Muscle of leg (tissue), 16 donors: ENCODE measurements at places on chromosomes 1 and 21.

DNA sequence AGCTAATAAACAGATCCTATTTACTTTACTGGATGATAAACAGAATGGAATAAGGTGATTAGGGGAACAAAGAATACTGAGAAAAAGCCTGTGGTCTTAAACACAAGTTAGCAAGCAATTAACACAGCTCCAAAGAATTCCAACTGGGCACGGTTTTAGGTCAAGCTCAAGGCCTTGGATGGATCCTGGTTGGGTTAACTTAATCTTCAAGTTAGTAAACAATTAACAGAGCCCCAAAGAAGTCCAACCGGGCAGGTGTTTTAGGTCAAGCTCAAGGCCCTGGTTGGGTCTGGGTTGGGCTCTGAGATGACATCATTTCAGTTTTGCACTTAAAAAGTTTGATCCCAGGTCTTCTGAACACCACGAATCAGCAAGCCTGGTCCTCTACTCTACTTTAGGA lies 1086.3 kb upstream of the TMPRSS15 start:
- no peak for DNase-seq

DNA sequence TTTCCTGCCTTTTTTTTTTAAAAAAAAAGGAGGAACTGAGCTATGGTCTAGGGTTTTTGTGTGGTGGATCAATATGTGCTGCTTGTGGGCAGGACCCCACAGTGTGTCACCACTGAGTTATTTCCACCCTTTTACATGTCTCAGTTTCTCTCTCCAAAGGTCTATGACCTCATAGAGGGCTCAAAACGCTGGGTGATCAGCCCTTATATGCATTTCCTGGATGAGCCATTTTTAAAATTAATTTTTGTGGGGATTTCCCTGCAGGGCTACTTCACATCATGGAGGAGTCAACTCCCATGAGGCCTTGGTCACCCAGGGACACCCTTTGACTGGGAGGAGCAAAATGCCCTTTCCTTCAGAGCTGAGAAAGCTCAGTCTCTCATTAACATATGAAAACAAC lies 20.7 kb upstream of the HAO2 start:
- no peak for DNase-seq

GRCh38 chr21:36839123-36839522 lies 127.3 kb downstream of the HLCS start:
- peak; percentile 49 for DNase-seq

GRCh38 chr1:9886092-9886742 lies 23.9 kb downstream of the CTNNBIP1 start:
- no peak for DNase-seq

DNA sequence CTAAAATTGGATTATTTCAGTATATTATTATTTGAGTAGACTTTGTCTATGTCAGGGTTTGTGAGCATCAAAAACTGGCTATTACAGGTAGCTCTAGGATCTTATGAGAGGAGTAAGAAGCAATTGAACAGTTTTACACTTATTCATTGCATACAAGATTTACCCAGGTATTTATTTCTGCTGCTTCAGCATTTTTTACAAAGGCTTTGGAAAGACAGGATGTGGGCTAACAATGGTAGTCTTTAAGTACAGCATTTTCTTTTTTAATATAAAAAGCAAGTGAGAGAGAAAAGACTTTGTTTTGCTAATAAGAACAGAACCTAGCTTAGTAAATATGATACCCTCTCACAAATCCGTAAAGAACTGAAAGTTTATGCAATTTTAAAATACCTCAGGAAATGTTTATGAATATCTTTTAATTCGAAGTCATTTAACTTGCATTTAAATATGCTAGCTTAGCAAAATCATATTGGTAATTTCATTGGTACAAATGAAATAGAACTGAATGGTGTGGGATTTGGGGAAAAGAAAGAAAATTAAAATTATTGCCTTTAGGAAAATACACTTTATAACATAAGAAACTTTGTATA lies 32.1 kb upstream of the RGS18 start:
- DNase-seq = no peak

DNA sequence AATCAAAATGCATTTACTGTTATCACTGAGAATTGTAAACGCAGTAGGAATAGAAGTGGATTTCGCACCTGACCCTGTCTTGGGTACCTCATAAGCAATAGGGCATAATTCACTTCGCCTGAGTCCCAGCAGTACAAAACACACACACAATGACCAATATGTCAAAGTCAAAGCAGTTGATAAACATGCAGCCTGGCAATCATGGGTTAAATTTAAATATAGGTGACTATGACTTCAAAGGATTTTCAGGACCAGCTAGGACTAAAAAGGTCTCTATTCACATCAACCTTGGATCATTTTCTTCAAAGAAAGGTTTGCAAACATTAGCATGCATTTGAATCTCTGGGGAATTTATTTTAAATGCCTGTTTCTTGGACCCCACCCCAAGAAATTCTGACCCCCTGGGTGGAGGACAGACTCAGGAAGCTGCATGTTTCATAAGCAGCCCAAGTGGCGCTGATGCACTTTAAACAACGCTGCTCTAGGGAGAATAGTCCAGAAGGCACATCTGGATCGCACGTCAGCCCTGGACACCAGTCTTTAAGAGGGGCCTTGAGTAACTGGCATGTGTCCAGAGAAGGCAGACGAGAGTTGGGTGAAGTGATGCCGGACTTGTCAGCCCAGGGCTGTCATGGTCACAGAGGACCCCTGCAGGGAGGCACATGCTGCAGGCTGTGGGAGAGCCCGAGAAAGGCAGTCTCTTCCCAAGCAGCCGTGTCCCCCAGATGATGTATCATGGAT lies 55.7 kb upstream of the EFHD2 start:
- no peak for DNase-seq

DNA sequence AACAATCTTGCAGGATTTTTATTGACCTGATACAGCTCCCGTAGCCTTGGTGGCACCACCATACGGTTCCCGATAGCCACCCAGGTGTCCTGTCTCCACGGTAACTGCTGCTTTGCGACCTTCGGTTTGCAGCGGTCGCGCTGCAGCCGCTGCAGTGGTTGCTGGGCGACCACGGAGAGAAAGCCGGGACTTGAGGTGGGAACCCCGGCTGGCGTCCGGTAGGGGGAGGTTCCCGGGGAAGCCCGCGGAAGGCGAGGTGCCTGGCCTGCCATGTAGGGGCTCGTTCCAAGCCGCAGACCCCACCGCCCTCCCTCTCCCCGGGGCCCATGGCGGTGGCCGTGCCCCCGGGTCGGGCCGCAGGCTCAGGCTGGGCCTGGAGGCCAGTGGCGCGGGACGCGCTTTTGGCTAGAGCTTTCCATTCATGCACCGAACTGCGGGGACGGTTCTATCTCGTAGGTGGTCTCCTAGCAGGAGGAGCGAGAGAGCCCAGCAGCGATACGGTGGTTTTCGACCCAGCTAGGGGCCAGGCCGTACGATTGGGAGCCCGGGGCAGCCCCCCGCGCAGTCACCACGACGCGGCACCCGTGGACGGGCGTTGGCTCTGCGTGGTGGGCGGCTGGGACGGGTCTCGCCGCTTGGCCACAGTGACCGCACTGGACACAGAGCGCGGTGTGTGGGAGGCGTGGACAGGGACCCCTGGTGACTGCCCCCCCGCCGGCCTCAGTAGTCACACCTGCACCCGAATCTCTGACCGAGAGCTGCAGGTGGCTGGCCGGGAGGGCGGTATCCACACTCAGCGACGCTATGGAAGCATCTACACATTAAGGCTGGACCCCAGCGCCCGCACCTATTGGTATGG lies at the start of gene KLHDC9:
KLHDC9 (plus strand) TSS at position 152 of the 859 bp plus-strand sequence; CDS start at position 327, 175 bp downstream.
- DNase-seq = peak; percentile 80

GRCh38 chr1:189678779-189679178 lies 798.9 kb downstream of the BRINP3 start:
- DNase-seq = no peak

GRCh38 chr1:234886081-234886984 lies 242.3 kb downstream of the TOMM20 start:
- DNase-seq = no peak

DNA sequence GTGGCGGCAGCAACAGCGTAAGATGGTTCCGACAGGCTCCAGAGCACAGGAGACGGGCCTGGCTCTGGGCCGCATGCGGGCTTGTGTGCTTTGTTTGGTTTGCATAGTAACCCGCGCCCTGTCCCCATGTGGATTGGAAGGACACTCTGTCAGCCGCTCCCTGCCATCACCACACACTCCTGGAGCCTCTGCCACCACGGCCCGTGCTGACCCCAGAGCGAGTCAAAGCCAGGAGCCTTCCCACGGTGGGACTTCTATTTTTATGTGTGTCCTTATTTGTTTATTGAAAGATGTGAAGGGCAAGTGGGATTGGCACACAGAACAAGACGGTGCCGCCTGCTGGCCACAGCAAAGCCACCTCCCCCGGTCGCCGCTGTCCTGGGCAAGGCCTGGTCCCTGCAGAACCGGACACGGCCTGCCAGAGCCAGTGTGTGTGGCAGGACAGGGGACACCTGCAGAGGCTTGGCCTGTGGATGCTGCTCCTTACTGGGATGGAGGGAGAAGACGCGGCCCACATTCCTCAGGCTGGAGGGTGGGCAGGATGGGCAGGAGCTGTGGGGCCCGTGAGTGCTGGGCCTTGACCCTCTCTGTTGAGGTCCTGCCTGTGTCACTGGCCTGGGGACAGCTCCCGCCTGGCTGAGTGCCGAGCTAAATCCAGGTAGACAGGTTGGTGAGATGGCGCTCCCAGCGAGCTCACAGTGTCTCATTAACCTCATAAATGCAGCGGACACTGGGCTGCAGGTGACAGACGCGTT lies 64.4 kb downstream of the AGPAT3 start:
- DNase-seq = no peak
